ENCODE measurements at places on chromosomes 7 and 10. TPM values are rescaled to one million over a fixed set of nuclear protein-coding genes. Genes with fewer than 3 reads are reported as not detected.

DNA sequence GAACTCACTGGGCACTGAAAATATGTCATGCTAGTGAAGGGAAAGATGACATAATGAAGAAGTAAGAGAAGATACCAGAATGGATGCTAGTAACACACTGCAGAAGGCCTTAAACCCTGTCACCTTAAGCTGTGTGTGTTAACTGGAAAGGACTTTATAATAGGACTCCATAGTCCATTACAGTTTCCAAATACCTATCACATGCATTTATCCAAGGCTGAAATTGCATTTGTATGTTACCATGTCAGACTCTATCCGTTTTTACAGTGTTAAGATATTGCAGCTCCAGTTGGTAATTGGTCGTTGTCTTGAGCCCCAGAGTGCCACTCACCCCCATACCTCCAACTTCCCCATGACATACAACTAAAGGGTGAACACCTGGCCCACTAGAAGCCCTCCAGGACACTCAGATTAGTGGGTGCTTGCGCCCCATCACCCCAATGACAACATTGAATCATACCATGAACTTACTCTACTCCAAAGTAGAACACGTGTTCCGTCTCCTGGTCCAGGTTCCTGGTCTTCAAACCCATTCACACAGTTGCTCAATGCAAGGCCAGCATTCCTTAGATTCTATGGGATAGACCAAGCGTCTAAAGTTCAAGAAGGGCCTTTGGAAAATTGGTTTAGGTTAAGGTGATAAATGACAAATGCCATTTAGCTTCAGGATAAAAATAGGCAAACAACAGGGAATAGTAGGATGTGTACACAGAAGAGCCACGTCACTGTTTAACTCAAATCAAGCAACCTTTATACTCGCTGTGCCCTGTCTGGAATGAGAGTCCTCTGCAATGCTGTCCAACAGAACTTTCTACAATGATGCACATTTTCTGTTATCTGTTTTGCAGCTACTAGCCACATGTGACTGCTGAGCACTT, 2.1 kb upstream of the RAPGEF5 start:
- DNase-seq: no peak

DNA sequence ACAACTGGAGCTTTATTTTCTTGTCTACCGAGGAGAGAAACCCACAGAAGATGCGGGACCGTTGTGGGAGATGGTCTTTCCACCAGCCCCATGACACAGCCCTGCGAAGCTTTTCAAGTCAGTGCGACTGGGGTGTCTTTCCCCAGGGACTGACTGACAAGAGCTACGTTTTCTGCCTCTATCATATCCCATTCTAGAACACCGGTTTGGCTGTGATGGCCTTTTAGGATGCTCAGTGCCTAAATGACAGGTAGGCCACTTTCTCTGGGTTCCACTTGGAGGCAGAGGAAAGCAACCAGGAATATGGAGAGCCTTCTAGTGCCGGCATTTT, 16.9 kb downstream of the SLC13A4 start:
- DNase-seq: no peak

ANXA8L1 gene
- not detected for total RNA-seq

GRCh38 chr10:71449026-71449425, 52.3 kb downstream of the CDH23 start:
- DNase-seq: no peak

AOAH gene
- 13.9 TPM for total RNA-seq

PVRIG gene
- total RNA-seq: 0.16 TPM

DNA sequence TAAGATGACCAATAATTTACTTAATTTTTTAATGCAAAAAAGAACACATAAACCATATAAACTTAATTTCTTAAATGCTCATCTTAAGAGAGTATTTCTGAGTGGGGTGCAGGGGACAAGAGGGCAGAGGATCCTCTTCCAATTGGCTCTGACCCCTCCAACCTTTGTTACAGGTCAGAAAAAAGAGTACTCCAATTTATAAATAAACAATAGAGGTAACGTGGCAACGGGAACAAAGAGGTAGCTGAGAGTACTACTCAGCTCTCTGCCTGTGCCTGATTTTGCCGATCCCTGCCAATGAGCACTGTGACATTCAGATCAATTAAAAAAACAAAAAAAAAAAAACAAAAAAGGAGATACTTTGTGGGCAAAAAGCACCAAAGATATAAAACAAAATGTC, 307.9 kb downstream of the PARD3 start:
- DNase-seq: no peak

DNA sequence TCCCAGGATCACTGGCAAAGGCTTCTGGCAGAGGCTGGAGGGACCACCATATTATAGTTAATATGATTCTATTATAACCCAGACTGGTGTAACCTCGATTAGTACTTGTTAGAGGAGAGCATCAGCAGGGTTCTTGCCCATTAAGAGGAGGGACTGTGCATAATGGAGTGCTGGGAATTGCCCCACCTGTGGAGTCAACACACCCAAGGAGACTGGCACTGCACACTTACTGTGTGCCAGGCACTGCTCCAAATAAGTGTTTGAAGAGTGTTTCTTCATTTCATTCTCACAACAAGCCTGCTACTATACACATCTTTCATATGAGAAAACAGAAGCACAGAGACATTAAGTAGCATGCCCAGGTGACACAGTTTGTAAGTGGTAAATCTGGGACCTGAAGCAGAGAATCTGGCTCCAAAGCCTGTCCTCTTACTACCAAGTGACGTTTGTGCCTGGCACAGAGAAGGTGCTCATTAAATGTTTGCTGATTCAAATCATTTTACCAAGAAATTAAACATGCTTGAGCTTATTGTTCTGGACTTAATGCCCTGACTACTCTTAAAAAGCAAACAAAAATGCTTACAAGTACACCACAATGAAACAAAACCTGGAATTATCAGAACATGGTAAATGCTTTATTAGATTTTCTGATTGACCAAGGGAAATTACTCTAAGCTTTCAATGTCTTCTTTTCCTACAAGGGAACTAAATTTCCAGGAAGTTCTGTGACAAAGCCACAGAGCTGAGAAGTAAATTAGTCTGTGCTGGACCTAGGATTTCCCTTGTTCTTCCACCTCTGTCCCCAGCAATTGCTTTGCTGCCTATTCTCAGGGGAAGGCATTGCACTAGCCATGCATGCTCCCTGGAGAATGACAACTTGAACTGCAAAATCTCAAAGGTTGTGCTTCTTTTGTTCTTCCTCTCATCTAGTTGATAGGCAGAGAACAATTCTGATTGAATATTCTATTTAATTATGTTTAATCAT, 809 bp downstream of the SLC13A1 start:
- DNase-seq: no peak

TLL2 gene
- total RNA-seq: 2.2 TPM

TSPAN13 gene
- 6.4 TPM for total RNA-seq

DNA sequence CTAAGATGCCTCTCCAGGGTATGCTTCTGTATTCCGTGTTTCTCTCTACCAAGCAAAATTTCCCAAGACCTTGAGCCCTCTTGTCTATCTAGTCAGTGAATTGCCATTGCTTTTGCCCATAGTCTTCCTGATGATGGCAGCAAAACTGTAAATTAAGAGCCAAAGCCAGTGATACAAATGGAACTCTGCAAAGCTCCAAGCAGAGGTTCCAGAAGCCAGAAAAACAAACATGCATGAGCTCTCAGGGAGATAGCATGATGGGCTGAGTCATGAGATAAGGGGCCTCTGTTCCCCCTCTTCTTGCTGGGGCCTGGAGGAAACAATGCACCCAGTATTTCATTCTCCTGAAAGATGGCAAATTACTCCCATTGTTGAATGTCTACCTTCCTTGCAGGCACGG, 24.7 kb downstream of the LSMEM1 start:
- no peak for DNase-seq

DNA sequence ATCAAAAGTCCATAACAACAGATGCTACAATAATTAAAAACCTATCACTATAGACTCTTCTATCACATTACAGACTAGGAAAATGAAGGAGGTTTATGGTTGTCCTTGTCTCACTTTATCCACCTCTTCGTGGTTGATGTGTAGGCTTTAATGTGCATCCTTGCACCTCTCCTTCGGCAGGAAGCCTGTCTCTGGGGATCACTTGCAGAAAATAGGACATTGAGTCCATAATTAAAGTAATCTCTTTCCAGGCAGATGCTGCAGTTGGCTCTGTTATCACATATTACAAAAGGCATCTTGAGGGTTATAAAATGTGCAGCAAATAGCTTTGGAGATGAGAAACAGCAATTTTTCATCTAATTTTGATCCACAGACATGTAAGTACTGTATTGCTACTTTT, 168.4 kb downstream of the RELN start:
- no peak for DNase-seq

SEPHS1 gene
- 36.6 TPM for total RNA-seq

- no peak for DNase-seq
Measured at GRCh38 chr7:37683246-37684120, at the start of gene GPR141. GPR141 (plus strand) TSS chr7:37683766; CDS start chr7:37740394, 56,628 bp downstream.

WNT2 gene
- 2.8 TPM for total RNA-seq

Measured in sigmoid colon (tissue), 7 donors.